ENCODE measurements at places on chromosomes 1 and 21.
A peak's percentile ranks its signal among the peaks of the same experiment; 100 is the strongest.

DNA sequence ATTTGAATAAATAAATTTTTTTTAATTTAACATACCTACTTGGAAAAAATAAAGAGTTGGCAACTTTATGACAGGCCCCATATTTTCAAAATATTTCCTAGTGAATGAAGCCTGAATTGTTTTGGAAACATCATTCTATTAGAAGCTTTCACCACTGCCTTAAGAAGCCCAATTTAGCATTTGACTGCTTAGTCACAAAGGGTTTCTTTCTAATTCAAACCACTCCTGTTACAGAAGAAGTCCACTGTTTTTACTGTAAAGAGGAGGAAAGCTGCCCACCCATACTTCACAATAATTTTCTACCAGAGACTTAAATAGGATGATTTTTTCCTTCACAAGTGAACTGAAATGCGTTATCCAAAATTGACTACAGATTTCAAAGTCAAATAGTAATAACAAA lies 534.6 kb upstream of the PTBP2 start:
- no peak for DNase-seq

DNA sequence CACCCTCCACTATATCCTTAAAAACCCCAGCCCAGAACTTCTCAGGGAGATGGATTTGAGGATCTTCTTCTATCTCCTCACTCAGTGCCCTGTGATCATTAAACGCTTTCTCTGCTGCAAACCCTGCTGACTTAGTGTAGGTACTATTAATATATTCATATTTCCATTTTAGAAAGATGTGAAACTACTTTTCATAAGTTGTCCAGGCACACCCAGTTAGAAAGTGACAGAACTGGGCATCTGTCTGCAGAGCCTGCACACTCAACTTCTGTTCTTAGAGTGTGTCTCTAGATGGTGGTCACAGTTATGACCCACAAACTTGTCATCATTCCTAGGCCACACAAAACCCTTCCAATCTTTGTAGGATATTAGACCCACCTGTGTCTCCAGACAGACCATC lies 55.0 kb downstream of the FCRL5 start:
- no peak for DNase-seq

DNA sequence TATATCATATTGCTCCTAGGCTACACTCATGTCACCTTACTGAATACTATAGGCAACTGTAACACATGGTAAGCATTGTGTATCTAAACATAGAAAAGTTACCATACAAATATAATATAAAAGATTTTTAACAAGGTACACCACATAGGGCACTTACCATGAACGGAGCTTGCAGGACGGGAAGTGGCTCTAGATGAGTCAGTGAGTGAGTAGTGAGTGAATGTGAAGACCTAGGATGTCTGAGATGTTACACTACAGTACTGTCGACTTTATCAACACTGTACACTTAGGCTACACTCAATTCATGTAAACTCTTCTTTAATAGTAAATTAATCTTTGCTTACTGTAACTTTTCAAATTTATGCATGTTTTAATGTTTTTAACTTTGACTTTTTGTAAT lies 81.0 kb upstream of the PLD5 start:
- DNase-seq = no peak

- no peak for DNase-seq
These were observed 6.8 kb downstream of the CFAP410 start for GRCh38 chr21:44332383-44332782.

GRCh38 chr1:98081944-98082343 lies 161.1 kb upstream of the DPYD start:
- DNase-seq = no peak

GRCh38 chr1:70583522-70583921 lies 172.5 kb downstream of the CTH start:
- DNase-seq = no peak

DNA sequence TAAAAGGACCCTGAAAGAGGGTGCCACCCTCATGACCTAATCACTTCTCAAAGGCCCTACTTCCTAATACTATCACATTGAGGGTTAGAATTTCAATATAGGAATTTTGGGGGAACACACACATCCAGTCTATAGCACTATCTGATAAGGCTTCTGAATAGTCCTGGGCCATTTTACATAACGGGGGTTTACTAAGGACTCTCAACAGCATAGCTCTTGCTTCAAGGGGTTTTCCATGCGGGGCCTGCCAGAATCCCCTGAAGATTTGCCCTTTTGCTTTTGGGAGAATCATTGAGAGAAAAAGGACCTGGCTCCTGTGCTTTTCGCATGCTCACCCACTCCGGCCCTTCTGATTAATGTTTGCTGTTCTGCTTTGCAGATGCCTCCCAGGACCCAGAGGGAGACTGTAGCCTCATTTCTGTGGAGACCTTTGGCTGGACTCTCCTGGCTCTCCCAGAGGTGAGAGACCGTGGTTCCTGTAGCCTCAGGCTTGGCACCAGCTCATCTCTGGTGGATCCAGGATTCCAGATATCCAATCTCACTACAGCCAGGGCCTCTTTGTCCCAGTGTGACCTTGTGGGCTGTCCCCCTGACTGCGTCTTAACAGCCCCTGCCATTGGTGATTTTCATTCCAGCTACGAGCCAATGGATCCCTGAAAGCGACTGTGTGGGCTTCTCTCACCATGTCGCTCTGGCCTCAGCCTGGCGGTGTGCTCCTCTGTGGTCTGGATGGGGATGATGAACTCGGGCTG lies 72.6 kb downstream of the DDR2 start:
- DNase-seq = no peak

DNA sequence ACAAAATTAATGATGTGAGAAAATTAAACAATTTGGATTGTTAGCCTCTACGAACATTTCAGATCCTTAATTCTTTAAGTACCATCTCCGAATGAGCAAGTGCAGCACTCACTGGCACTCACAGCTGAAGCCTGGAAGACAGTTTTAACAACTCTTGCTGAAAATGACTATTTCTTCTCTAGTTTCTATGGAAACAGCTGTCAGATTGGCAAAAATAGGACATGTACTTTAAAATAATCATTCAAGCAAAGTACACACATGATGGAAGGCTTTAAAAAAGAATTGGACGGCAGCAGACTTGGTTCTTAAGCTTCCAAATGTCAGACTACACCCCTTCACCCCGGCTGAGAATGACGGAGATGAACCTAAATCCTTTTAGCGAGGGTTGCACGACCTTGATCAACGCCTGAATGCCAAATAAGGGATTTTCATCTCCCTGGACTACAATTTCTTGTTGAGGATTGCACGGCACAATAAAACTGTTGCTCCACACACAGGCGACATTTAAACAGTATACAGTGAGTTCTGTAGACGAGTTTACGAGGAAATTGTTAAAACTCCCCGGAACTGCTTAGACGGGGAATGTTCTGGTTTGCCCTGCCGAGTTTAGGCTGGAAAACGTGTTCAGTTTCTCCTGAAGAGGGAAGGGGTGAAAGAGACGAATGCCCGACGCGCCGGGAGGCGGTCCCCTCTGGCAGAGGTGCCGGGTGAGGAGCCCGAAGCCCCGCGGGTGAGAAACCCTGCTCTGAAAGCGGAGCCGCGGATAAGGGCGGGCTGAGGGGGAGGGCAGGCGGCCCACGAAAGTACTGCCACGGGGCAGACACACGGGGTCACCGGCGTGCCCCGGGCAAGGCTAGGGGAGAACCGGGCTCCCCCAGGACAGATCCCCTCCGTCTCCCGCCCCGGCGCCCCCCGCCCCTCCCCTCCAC lies 671 bp downstream of the OMA1 start:
- DNase-seq = peak; percentile 40

- no peak for DNase-seq
These were observed 1.7 kb downstream of the PADI3 start for GRCh38 chr1:17250601-17251000.

- no peak for DNase-seq
These were observed 508 bp downstream of the RAVER2 start for GRCh38 chr1:64745181-64745985.

All from stimulated activated CD8-positive, alpha-beta memory T cell treated with anti-CD3 and anti-CD28 coated beads, Interleukin-7, amount 100 ng/mL, for 48 hours (primary cell).